ENCODE measurements at places on chromosomes 3 and 15.

DNA sequence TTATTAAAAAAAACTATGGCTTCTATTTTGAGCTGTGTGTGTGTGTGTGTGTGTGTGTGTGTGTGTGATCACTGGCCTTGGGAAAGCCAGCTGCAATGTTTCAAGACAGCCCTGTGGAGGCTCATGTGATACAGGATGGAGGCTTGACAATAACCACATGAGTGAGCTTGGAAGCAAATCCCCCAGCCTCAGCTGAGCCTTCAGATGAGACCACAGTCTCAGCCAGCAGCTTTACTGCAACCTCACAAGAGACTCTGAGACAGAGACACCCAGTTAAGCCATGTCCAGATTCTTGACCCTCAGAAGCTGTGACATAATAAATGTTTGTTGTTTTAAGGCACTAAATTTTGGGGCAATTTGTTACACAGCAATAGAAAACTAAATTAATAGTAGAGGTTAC lies 52.5 kb downstream of the GRK7 start:
- no peak for DNase-seq

DNA sequence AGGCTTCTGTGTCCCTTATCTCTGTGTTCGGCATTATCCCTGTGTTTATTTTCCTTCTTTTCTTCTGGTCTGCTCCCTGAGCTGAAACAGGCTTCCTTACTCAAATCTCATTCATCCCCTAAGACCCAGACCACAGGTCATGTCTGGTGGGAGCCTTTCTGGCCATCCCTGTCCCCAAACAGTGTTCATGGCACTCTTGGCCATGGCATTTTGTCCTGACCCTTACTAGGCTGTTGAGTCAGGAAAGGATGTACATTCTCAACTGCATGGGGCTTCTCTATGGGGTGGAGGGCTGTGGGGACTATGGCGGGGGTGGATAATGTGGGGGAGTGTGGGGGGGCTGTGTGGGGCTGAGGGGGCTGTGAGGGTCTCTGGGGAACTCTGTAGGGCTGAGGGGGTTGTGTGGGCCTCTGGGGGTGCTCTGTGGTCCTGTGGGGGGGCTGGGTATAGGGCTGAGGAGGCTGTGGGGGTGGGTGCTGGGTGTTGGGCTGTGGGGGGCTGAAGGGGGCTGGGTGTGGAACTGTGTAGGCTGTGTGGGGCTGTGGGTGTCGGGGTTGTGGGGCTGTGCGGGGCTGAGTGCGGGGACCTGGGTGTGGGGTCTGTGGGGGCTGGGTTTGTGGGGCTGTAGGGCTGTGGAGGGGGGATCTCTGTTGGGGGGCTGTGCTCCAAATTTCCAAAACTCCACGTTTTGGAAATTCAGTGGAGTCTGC lies 64.3 kb downstream of the KLF13 start:
- no peak for DNase-seq

- no peak for DNase-seq
These were observed 73.6 kb upstream of the ACAD9 start for GRCh38 chr3:128805772-128806171.

DNA sequence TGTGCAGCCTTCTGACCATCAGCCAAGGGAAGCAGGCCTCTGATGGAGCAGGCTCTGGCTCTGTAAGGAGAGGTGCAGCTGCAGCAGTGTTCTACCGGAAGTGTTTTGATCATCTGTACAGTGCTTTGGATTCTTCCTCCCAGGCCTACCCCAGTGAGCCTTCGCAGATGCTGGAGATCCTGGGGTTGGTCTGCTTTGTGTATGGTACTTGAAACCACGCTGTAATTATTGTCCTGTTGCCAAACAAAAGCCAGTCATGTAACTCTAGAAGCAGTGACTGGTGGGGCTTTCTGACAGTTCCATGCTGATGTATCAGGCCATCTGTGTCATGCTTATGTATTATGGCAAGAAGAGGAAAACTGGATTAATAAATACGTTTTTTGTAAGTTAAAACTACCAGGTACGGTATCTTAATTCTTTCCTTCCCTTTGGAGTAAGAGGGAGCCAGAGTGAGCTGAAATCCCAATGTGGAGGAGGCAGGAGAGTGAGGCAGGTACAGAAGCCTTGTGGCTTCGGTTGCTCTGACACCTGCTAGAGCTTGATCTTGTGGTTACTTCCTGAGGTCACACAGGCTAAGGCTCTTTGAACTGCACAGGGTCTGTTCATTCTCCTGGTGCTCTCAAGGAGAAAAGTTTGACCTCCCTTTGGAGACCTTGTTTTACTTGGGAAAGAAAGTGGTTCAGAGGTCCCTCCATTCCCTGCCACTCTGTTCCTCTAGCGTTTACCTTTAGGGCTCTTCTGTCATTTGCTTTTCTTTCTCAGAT lies 3.7 kb downstream of the TMEM42 start:
- DNase-seq, result no peak

- DNase-seq, result no peak
These were observed 40.5 kb upstream of the LDHAL6B start for GRCh38 chr15:59166166-59166565.

- no peak for DNase-seq
These were observed 87.1 kb upstream of the SLITRK3 start for GRCh38 chr3:165283328-165283727.

DNA sequence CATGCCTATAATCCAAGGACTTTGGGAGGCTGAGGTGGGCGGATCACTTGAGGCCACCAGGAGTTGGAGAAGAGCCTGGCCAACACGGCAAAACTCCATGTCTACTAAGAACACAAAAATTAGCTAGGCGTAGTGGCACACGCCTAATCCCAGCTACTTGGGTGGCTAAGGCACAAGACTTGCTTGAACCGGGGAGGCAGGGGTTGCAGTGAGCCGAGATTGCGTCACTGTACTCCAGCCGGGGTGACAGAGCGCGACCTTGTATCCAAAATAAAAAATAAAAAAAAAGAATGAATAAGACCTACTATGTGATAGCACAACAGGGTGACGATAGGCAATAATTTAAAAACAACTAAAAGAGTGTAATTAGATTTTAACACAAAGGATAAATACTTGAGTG lies 3.5 kb downstream of the XRN1 start:
- DNase-seq, result no peak

- DNase-seq, result no peak
These were observed 24.5 kb downstream of the TMOD3 start for GRCh38 chr15:51853998-51854397.

- DNase-seq, result no peak
These were observed 85.0 kb upstream of the PDZRN3 start for GRCh38 chr3:73709712-73710111.

- no peak for DNase-seq
These were observed 14.3 kb upstream of the CAMKV start for GRCh38 chr3:49883998-49884397.

- DNase-seq, result no peak
These were observed 91.7 kb downstream of the CHRNA7 start for GRCh38 chr15:32122013-32122412.

- DNase-seq, result no peak
These were observed 343.7 kb downstream of the NSUN3 start for GRCh38 chr3:94406595-94406994.

DNA sequence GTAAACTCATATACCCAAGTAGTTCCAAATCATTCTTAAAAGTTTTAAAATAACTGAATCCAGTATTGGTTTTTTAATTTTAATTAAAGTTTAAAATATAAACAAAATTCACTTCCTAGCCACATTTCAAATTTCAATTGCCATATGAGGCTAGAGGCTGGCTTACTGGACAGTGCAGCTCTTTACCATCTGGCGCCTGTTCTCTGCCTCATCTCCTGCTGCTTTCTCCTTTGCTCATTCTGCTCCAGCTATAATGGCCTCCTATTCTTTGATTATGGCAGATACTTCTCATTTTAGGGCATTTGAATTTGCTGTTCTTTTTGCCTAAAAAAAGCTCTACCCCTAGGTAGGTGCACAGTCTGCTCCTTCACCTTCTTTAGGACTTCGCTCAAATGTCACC lies 19.1 kb downstream of the ARMC8 start:
- DNase-seq, result no peak

- no peak for DNase-seq
These were observed 48.5 kb downstream of the PXYLP1 start for GRCh38 chr3:141280086-141280485.

GRCh38 chr3:99523431-99524127 lies 114.8 kb upstream of the COL8A1 start:
- no peak for DNase-seq

GRCh38 chr15:26628879-26629529 lies 143.9 kb downstream of the GABRB3 start:
- no peak for DNase-seq

GRCh38 chr15:74656935-74657535 lies 38.8 kb downstream of the EDC3 start:
- no peak for DNase-seq

DNA sequence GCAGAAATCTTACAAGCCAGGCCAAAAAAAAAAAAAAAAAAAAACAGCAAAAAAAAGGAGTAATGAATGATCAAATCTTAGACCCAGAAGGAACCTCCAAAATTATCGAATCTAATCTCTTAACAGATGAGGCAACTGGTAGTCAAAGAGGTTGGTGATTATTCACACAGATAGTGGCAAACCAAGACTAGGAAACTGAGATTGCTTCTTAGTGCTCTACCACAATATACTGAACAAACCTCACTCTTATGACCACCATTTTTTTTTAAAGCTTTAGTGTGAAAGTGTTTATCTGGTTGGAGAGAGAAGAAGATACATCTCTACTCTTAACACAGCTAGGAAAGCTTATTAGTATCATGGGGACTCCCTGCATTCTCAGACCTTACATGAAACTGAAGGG lies 17.3 kb downstream of the ATOSA start:
- no peak for DNase-seq

DNA sequence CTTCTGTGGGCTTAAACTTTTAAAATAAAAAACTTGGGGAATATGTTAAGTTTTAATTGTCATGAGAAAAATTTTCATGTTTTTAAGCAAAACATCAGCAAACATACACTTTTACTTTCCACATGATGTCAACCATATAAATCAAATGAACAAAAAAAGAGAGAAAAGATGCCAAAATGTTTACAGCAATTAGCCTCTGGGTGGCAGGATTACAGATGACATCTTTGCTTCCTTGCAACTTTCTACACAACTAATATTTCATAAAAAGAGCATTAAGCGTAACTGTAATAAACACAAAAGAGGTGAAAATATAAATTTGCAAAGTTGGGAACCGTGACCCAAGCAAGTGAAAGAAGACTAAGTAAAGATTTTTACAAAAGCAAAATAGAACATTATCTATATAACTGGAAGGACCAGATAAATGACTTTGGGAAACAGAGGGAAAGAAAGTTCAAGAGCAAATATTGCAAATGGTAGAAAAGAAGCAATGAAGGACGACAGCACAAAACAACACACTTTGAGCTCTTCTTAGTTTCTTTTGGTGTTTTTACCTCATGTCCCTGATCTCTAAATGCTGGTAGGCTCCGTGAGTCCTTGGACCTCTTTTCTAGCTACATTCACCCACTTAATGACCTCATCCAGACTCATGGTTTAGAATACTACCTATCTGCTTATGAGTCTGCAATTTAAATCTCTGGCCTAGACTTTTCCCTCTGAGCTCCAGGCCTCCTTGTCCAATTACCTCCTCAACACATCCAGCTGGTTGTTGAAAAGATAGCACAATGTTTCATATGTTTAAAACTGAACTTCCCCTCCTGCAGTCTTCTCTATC lies 9.4 kb downstream of the TP53BP1 start:
- DNase-seq, result no peak

DNA sequence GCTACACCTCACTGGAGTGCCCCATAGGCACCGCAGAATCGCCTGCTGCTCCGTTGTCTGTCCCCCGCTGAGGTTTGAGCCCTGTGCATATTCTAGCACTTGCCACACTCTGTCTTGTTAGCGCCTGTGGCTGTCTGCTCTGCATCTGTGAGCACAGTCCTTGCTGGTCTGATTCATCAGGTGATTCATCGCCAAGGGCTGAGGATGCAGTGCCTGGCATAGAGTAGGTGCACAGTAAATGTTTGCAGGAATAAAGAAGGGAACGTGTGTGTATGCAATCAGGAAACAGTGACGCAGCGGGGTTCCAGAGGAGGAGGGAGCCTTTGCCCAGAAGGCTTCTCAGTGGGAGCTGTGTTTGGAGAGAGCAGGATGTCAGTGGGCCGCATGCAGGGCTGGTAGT lies 124.0 kb upstream of the PLXNA1 start:
- DNase-seq, result no peak
